NCI-H524 (cell line): ENCODE measurements at places on chromosomes 3 and 15.

GRCh38 chr3:29385046-29385830, 104.4 kb downstream of the RBMS3 start:
- DNase-seq = peak; percentile 43

DNA sequence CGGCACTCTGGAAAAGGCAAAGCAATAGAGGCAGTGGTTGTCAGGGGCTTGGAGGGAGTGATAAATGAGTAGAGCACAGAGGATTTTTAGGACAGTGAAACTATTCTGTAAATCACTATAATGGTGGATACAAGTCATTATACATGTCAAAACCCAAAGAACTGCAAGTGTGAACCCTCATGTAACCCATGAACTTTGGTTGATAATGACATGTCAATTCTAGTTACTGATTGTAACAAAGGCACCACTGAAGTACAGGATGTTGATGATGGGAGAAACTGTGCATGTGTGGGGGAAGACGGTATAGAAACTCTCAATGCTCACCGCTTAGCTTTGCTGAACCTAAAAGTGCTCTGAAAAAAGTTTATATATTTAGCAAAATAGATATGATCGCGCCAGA, 36.0 kb downstream of the BTLA start:
- DNase-seq = no peak

DNA sequence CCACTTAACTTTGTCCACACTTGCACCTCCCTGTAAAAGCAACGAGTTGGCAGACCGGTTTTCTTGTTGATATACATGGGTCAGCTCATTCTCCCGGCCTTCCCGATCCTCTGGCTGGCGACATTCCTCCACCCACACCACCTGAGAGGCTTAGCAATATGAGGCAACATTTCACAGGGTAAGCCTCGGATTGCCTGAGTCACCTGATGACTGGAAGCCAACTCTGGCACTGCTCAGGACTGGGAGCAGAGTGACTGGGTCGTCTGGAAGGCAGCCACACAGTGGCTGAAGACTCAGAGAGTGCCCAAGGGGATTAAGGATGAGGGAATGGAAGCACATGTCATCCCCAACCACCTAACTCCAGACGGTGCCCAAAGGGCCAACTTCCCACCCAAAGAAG, 9.8 kb downstream of the HOMER2 start:
- no peak for DNase-seq

DNA sequence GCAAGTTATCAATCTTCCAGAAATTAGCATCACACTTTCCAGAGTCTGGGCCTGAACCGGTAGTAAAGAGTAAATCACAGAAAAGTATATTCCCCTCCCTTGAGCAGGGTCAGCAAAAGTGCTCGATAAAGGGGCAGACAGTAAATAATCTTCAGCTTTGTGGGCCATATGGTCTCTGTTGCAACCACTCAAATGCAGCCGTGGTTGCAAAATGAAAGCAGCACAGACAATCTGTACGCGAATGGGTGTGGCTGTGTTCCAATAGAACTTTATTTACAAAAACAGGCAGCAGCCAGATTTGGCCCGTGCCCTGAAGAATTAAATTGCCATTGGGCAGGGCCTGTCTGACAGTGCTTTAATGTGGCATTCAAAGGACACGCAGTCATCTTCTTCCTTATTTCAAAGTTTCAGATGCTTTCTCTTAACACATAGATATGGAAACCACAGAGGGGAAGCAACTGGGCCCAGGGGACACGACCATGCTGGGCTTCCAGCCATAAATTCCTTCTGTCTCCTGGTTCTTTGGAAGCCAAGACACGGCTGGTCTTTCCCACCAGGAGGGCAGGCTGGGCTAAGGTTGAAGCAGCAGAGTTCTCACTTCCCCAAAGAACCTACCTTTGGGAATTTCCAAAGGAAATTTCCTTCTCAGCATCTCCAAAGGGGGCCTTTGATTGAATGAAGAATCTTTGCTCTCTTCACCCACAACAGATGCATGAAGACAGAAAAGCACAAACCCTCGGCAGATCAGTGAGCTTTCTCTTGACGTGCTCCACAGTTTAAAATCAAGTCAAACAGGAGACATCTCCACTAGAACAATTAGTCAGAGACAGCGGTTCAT, 489.8 kb upstream of the PROK2 start:
- peak; percentile 75 for DNase-seq

GRCh38 chr3:171933441-171933840, 90.3 kb downstream of the TMEM212 start:
- DNase-seq = no peak

DNA sequence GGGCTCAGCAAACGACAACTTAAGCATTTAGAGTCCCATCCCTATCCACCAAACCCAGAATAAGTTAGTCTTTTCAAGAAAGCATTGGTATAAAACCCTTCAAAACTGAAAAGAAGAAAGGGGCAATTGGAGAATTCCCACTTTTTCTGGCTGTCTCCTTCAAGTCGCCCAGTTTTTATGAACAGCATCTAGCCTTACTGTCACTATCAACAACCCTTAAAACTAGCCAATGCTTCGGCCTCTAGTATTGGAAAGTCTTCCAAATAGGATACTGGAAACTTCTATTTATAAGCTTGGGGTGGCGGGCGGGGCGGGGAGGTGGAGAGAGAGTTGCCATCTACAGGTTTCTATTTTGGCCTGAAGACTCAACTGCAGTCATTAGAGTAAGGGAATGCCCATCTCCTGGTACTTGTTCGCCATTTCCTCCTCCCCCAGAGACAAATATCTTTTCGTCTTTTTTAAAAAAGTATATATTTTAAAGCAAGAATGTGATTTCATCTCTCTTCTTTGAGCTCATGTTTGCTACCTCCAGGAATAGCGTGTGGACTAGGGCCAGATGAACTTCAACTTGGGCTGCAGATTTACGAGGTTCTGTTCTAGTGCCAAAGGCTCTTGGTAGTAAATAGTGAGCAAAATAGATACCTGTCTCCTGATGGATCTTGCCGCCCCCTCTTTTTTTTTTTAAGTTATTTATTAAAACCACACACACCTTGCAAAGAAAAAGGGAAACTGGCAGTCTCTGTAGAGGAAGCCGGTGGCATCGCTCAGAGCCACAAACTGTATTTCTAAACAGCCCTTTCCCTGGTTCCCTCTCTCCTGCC, 2.7 kb downstream of the BCL6 start:
- DNase-seq = no peak

GRCh38 chr15:88623061-88623460, 1.9 kb downstream of the AEN start:
- DNase-seq = no peak

- DNase-seq = peak; percentile 33
These were observed 3.5 kb downstream of the FAM174B start for GRCh38 chr15:92651877-92652575.

GRCh38 chr3:37670961-37671483, 190.7 kb upstream of the CTDSPL start:
- DNase-seq = no peak

- DNase-seq = no peak
These were observed 32.3 kb upstream of the ONECUT1 start for GRCh38 chr15:52822475-52822874.

DNA sequence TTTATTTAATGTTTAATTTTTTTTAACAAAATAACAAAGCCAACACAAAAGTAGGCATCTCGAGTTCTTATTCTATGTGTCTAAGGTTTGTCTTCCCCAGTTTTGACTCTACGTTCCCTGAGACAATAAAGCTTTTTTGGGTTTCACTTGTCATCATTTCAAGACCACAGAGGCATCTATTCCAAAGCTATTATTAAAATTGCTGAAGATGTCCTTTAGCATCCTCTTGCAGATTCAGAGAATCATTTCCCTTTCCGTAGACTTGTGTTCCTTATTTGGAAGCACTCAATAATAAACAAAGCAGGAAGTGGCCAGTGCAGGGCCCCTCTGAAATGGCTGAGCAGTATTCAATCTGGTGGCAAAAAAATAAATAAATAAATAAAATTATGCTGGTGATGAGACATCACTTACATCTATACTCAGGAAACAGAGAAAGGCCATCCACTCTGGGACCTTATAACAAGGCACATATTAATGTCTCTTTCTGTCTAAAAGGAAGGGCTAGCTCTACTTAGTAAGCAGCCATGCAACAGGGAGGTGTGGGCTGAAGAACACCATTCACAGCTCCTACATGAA, 362.3 kb downstream of the WDR72 start:
- no peak for DNase-seq

GRCh38 chr3:23396746-23397145, 193.6 kb downstream of the UBE2E2 start:
- DNase-seq = no peak

- no peak for DNase-seq
These were observed 42.3 kb downstream of the SNRK start for GRCh38 chr3:43328653-43329052.

DNA sequence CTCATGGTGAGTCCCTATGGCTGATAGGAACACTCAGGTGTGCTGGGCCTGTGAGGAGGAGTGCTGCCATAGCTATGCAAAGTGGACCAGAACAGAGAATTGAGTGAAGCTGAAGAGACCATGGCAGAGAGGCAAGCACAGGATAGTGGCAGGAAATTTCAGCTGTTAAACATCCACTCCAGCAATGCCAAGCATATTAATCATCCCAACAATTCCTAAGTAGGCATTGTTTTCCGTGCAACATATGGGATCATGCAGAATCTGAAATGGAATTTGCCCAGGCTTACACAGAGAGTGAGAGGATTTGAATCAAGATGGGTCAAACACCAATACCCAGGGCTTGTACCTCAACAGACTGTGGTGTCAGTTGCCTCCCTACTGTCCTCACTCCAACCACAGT, 582.6 kb upstream of the UBE2E2 start:
- no peak for DNase-seq

DNA sequence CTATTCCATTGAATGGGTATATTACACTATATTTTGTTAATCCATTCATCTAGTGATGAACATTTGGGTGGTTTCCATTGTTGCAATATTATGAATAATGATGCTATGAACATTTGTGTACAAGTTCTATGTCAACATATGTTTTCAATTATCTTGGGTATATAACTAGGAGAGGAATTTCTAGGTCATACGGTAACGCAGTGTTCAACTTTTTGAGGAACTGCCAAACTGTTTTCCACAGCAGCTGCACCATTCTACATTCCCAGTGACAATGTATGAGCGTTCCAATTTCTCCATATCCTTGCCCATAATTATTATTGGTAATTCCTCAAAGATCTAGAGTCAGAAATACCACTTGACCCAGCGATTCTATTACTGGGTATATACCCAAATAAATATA, 24.1 kb upstream of the RORA start:
- DNase-seq = no peak

GRCh38 chr3:12662593-12663400, 1.1 kb downstream of the RAF1 start:
- peak; percentile 21 for DNase-seq

DNA sequence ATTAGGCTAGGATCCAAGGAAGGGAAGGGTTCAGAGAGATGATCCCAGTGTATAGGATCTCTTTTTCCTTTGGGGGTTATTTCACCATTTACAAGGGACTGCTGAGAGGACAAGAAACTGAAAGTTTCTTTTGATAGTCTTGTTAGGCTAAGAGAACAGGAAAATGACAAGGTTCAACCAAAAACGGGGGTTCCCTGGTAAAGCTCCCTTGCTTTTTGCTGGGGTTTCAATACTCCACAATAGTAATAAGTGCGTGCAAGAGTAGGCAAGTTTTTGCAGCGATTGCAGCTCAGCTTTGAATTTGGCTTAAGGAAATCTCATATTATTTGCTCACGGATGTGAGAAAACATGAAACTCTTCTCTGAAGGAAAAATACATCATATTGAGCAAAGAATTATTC, 18.8 kb upstream of the SUSD5 start:
- DNase-seq = no peak

DNA sequence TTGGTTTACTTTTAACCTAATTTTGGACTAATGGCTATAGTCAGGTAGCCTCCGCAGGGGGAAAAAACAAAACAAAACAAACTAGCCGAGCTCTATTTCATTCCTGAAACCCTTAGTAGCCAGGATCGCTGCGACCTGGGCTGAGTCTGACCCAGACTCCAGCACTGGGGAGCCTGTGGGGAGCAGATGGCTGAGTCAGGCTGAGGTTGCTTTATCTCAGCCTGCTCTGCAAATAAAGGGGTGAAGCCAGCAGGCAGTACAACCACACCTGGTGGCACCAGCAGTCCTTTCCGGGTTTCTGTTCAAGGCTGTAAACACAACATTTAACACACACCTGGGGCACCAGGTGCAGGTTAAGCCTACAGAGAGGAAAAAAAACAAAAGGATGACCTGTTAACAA, 27.3 kb downstream of the ABHD2 start:
- DNase-seq = no peak

DNA sequence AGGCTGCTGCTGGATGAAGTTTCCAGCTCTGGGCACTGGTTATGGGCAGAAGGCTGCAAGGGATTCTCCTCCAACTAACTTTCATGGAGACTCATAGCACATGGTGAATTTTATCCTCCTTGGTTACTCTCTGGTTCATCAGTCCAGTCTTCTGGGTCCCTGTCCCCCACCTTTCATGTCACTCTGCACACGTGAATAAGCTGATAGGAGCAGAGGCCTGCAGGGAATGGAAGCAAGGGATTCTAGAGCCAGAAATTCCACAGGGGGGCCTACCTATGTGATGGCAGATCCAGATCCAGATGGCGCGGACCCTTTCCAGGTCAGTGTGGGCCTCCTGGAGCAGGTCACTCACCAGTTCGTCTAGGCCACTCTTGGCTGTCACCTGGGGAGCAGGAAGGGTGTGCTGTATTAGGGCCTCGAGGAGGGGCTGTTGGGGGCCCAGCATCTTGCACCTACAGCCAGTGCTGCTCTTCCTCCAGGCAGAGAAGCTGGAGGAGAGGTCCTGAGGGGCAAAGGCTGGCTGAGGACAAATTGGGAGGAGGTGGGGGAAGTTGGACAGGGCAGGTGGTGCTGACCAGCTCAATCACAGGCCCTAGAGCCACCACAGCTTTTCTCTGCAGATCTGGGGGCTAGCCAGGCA, 30.2 kb downstream of the KY start:
- DNase-seq = no peak

DNA sequence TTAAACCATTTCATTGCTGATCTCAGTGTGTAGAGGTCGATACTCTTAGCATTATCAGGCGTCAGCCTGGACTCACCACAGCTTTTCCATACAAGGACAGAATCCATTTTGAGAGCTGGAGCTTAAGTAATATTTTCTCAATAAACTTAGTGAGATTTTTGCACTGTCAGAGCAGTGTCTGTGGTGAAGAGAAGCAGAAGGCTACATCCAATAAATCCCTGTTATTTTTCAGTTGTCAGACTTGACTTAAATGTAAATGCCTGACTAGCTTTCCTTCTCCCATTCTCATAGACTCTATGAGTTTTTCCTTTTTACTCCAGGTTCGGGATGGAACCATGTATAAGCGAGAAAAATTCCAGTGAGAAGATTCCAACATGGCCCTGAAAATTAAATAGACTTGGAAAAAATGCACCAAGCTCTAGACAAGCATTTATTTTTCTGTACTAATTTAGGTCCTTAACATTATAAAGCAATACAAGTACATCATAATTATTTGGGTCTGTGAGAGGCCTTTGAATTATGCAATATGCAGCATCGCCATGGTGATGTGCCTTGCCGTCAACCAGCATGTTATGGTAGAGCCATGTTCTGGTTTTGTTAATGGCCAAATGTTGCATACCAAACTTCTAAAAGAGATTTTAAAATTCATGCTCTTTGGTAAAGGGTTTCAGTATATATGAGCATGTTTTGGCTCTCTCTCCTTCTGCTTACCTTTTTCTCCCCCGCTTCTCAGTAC, 62.0 kb downstream of the RARB start:
- no peak for DNase-seq
